GM18507 (cell line): ENCODE measurements at places on chromosomes 1 and 21.

DNA sequence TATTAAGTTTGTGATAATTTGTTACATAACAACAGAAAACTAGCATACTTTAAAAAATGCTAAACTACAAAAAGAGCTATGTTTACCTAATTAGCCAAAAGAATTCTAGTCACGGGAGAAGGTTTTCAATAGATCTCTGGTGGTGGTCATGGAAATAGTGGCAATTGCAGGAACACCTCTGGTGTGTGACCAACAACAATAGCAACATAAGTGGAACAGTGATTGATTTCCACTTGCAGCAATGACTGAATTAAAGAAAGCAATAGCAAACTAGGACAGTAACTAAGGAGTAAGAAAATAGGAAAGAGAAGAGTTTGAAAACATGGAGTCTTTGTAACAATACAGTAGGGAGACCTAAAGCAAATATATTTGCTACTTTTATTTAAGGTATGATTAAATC, 171.3 kb upstream of the ADGRL4 start:
- DNase-seq = no peak

DNA sequence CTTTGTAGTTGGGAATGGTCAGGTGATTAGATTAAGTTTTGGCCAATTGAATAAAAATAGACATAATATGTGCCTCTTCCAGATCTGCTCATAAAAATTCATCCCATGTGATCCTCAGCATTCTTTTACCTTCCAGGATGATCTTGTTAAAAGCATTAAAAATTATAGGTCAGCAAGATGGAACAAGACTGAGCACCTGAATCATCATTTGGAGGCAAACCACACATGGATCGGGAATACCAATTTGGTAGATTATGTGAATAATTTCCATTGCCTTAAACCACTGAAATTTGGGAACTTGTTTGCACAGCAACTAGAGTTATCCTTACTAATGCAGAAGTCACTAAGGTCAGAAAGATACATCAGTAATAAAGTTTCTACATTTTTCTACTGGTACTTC, 681.4 kb upstream of the ADGRL2 start:
- no peak for DNase-seq

DNA sequence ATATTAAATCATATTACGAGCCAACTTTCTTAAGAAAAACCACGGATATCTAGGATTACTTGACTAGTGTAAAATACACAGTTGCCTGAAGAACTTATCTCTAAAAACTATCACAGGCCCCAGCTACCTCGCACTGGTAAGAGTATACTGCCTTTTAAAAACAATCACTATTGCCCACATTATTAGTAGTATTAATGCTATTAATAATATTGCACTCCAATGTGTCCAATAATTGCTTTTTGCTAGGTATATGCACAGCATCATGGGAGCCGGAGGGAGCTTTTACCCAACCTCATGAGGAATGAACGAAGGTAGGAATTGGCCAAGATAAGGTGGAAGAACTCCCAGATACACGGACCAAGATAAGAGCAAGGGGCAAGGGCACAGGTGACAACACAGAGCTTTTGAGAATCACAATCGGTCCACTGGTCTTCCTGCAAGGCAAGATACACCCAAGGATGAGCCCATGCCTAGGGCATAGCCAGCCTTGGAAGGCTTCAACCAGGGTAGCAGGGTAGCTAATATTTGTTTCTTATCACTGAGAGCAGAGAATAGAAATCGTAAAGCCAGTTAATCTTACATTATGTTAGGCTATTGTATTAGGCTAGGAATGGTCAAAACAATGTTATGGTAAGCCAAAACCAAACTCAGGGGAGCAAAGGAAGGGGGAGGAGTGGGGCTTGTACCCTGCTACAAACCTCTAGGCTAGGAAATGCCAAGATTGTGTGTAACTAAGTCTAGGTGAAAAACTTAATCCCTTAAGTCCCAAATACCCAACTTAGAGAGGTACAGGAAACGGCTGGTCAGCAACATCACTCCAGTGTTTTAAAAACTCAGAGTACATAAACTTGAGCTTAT, 9.4 kb downstream of the GLUL start:
- no peak for DNase-seq

GRCh38 chr1:53944469-53945182, 873 bp downstream of the IFT25 start:
- no peak for DNase-seq

DNA sequence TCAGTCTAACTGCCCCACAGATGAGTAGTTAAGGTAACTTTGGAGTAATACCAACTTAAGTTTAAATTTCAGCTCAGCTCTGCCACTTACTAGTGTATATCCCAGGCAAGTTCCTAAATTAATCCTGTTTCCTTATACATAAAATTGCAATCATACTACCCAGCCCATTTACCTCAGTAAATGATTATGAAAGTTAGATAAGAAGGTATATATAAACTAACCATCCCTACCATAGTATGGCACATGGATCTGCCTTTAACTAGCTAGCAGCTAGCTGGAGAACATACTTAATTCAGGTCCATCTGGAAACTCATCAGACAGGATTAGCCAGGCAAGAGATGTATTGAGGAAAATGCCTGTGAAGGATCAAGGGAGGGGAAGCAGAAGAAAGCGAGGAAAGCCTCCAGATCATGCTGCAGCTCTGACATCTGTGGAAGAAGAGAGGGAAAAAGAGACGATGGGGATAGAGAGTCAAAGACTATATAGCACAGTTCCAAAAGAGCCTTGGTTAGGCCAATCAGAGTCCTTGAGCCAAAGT, 8.0 kb upstream of the JAK1 start:
- no peak for DNase-seq

DNA sequence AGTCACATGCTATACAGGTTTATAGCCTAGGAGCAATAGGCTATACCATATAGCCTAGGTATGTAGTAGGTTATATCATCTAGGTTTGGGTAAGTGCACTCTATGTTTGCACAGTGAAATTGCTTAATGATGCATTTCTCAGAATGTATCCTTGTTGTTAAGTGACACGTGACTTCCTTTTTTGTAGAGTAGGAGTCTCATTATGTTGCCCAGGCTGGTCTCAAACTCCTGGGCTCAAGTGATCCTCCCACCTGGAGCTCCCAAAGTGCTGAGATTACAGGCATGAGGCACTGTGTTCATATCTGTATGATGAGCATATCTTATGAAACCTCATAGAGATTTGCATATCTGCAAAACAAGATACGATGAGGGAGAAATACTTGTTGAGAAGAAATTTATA, 13.8 kb upstream of the ABCB10 start:
- DNase-seq = no peak

DNA sequence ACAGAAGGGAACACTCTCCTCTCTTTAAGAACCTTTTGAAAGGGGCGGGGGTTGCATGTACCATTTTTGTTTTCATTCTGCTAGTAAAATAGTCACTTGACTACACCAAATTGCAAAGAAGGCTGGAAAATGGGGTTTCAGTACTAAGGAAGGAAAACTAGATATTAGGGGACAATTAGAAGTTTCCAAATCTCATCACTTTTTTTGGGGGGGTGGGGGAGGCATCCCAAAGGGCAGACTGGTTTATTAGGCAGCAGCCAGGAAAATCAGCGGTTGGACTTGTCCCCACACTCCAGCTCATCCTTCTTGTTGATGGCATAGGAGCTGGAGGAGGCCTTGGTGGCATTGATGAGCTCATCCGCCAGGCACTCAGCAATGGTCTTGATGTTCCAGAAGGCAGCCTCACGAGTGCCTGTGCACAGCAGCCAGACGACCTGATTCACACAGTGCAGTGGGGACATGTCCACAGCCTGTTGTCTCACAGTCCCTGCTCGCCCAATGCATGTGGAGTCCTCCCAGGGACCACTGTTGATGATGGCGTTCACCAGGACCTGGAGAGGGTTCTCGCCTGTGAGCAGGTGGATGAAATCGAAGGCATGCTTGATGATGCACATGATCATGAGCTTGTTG, 1.7 kb upstream of the TMEM50B start:
- no peak for DNase-seq

GRCh38 chr21:33655588-33656221, 13.4 kb downstream of the ITSN1 start:
- no peak for DNase-seq

DNA sequence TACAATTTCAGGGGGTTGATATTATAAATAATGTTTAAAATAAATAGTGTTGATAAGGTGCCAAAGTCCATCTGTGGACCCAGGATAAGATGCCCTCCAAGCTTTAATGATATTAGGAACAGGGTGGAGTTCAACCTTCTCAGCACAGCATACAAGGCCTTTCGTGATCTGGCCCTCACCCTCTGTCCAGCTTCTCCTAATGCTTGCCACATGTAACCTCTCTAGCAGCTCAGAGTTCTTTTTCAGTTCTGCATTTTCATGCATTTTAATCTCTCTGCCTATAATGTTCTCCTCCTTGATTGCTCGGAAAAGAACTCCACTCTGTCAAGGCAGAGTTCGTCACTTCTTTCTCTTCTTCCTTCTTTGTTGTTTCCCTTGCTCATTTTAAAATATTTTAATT, 21.4 kb upstream of the SMAP2 start:
- DNase-seq = no peak

- no peak for DNase-seq
Observed at GRCh38 chr1:91099746-91100621, 78.1 kb upstream of the ZNF644 start.

DNA sequence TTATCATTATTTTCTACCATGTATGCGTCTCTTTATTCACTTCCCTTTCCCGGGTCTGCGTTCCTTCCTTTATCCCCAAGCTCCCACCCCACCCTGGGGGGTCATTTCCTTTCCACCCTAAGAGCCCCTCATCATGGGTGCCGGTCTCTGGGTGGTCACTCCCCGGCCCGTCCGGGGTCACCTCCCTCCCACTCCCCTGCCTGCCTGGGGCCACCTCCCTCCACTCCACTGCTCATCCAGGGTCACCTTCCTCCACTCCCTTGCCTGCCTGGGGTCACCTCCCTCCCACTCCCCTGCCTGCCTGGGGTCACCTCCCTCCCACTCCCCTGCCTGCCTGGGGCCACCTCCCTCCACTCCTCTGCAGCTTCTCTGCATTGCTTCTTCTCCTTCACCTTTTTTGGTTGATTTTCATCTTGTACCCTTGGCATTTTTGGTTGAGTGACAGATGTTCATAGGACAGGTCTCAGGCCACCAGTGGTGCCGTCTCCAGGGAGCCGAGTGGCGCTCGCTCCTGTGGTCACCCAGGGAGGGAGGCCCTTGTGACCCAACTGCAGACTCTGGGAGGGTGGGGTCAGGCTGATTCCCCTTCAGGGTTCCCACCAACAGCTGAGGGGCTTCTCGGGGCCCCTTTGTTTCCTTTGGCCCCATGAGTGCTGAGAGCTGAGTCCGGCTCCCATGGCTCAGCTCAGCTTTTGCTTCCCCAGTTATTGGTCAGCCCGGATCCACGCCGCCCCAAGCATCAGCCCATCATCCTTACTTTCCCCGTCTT, 48.6 kb upstream of the PCBP3 start:
- no peak for DNase-seq
